ENCODE measurements at places on chromosomes 12 and 14.

GRCh38 chr14:98960617-98961013 lies 311.4 kb downstream of the BCL11B start:
- peaks cover 3% of the 10 kb centered on the region for H3K4me1 ChIP-seq
- no peaks in the 10 kb centered on the region for H3K36me3 ChIP-seq
- H3K27me3 ChIP-seq, result no peaks in the 10 kb centered on the region
- no peak overlapping the region for H3K4me3 ChIP-seq
- H3K27ac ChIP-seq, result no peak overlapping the region
- DNase-seq, result no peak

- 0 out of 2 replicates have a peak, but pooled peaks cover under 1% of the 10 kb centered on the region for H3K4me1 ChIP-seq
- DNase-seq, result no peak
- no peaks in the 10 kb centered on the region for H3K27me3 ChIP-seq
Observed at GRCh38 chr12:77082021-77082420, 16.7 kb upstream of the E2F7 start.

GRCh38 chr14:92453691-92454090 lies 59.9 kb upstream of the RIN3 start:
- no peak overlapping the region for H3K27ac ChIP-seq
- H3K4me3 ChIP-seq, result no peak overlapping the region
- no peak for DNase-seq
- H3K36me3 ChIP-seq, result no peaks in the 10 kb centered on the region

- H3K36me3 ChIP-seq, result no peaks in the 10 kb centered on the region
- no peak overlapping the region for H3K27ac ChIP-seq
- DNase-seq, result no peak
- no peaks in the 10 kb centered on the region for H3K4me1 ChIP-seq
Observed at GRCh38 chr12:30308010-30308717, 387.5 kb downstream of the IPO8 start.

- H3K4me3 ChIP-seq, result no peak overlapping the region
- H3K36me3 ChIP-seq, result no peaks in the 10 kb centered on the region
- H3K27ac ChIP-seq, result no peak overlapping the region
- peaks cover 5% of the 10 kb centered on the region for H3K4me1 ChIP-seq
Observed at GRCh38 chr14:55327179-55327578, 56.0 kb downstream of the FBXO34 start.

DNA sequence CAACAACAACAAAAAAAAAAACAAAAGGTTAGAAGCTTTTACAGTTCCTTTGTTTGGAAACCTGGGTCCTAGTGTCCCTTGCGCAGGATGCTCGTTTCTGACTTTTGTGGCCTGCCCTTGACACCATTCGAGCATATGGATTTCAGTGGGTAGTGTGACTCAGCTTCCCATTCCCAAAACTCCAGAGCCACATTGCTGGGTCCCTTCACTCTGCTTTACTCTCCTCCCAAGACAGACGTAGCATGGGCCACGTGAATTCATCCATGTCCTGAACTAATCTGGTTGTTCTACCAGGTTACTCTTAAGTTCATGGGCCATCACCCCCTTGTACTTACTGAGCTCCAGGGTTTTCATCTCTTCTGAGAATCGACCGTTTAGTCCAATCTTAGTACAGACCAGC lies 68.0 kb upstream of the MAX start:
- peak overlapping the region; percentile 54 for H3K4me3 ChIP-seq
- no peaks in the 10 kb centered on the region for H3K36me3 ChIP-seq
- H3K27ac ChIP-seq, result peak overlapping the region; percentile 51
- no peak for DNase-seq

GRCh38 chr14:103688441-103688840 lies 26.8 kb downstream of the XRCC3 start:
- no peak overlapping the region for H3K4me3 ChIP-seq
- H3K27me3 ChIP-seq, result no peaks in the 10 kb centered on the region
- peak overlapping the region; percentile 64 for H3K27ac ChIP-seq
- peaks cover 67% of the 10 kb centered on the region for H3K36me3 ChIP-seq
- DNase-seq, result peak; percentile 55

- H3K36me3 ChIP-seq, result no peaks in the 10 kb centered on the region
- H3K4me3 ChIP-seq, result no peak overlapping the region
- peaks cover 4% of the 10 kb centered on the region for H3K4me1 ChIP-seq
- no peaks in the 10 kb centered on the region for H3K27me3 ChIP-seq
- no peak for DNase-seq
Observed at GRCh38 chr14:105492971-105493871, 2.2 kb downstream of the TEDC1 start.
